ENCODE measurements at places on chromosomes 12 and 14.

- DNase-seq, result no peak
Measured at GRCh38 chr12:5480938-5481303, 49.0 kb downstream of the NTF3 start.

- no peak for DNase-seq
Measured at GRCh38 chr14:68814238-68814538, 21.3 kb upstream of the ZFP36L1 start.

GRCh38 chr14:73438993-73439392, 19.4 kb downstream of the NUMB start:
- no peak for DNase-seq

DNA sequence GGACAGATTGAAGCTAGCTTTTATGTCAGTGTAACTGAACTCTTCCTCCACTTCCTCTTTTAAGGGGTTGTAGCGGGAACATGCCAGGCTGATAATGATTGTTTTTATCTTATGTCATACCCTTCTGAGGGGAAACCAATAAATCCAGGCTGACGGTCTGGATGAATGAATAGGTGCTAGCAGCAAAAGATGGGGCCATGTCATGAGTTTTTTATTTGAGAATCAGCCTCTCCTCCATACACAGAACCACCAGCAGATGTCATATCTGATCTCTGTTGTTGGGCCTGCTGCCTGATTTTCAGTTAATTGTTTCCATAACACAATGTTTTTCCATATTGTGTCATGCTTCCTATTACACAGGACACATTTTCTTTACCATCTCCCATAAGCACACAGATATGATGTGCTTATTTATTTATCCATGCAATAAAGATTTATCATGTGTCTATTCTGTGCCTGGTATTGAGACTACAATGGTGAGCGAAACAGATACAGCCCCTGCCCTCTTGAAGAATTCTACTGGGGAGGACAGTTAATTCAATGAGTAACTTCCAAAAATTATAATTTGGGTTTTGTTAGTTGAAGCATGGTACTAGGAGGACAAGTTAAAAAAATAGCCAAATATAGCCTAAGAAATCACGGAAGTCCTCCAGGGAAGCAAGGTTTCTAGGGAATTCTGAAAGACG, 33.6 kb upstream of the CRY1 start:
- no peak for DNase-seq

GRCh38 chr14:72904218-72904617, 10.3 kb upstream of the DPF3 start:
- no peak for DNase-seq

DNA sequence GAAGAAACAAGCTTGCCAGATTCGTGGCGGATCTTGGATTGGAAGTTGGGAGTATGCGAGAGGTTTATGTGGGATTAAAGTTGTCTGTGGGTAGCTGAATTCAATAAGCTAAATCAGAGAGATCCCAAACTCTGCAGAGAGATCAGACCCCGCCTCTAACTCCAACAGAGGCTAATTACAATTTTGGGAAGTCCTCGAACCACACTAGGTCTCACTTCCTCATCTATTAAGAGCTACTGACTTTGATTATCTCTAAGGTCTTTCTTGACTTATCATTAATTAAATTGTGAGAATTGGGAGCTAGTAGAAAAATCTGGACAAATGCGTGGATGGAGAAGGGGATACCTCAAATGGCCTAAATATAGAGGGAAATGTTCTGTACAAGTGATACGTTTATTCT, 9.1 kb downstream of the NTF3 start:
- no peak for DNase-seq

DNA sequence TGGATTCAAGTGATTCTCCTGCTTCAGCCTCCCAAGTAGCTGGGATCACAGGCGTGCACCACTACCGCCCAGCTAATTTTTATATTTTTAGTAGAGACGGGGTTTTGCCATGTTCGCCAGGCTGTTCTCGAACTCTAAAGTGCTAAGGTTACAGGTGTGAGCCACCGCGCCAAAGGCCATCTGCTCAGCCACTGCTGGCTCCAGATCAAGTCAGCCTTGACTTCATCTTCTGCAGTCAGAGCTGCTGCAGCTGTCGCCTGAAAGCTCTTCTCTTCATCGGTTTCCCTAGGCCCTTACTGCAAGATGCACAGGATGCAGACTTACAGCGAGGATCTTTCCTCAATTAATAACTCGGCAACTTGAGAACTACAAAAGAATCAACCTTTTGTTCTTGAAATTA, 66.8 kb downstream of the CLIP1 start:
- DNase-seq, result no peak

DNA sequence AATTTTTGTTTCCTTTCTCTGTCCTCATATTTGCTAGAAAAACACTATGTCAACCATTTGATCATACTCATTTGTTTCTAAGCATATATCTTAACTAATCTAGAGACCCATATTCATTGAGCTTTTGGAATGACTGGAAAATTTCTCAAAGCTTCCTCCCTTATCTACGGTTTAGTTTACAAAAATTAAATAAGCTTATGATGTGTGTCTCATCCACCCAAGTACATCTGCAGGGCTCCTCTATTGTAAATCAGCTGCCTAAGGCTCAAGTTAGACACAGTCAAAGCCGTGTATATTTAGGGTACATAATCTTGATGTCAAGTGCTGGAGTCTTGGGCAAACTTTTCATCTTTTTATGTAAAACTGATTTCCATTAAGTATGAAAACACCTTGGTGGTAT, 370.5 kb downstream of the DIO2 start:
- no peak for DNase-seq

- DNase-seq, result no peak
Measured at GRCh38 chr12:103933237-103933636, 3.0 kb downstream of the HSP90B1 start.

- DNase-seq, result no peak
Measured at GRCh38 chr14:65042296-65042695, 55.6 kb downstream of the FNTB start.

DNA sequence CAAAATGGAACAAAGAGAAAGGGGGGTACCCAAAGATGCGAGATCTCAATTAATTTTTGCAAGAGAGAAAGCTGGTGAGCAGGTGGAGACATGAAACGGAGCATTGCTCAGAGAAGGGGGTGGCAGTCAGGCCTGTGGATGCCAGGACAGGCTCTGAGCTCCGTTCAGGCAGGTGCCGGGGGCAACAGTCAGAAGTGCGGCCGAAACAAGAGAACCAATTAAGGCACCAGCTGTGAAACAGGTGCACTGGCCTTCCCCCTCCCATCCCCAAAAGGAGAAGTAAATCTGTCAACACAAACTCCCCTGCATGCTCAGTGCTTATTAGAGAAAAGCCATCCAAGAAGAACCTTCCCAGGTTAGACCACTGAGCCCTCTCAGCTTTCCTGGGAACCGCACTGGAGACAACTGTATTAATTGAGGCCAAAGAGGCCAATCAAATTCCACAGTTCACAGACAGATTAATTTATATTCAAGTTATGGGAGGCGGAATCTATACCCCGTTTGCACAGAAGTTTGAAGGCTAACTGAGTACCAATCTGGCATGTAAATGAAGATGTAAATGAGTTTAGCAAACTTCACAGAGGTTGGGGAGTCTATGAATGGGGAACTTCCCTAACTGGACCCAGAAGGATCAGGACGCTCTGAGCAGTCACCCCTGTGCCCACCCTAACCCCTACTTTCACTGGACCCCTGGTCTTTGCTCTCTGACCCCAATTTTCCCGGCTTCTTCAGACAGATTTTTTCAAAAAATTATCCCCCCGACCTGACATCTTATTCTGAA, 20.9 kb downstream of the OAS2 start:
- no peak for DNase-seq

- DNase-seq, result no peak
Measured at GRCh38 chr14:101891471-101891870, 72.9 kb upstream of the DYNC1H1 start.

- no peak for DNase-seq
Measured at GRCh38 chr14:41521891-41522290, 84.8 kb upstream of the LRFN5 start.

DNA sequence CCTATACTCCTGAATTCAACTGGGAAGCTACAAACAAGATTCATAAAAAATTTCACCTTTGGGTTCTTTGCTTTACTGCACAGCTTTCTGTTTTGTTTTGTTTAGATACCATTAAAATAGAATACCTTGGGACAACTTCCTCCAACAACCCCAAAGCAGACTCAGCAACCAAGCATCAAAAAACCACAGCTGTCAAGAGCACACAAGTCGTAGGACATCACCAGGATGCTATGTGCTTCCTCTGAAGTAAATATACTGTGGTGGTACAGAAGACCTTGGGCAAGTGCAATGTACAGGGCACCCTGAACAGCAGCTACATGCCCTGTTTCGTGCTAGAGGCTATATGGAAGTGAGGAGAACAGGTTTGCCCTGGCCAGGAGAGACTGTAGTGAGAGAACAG, 359.3 kb downstream of the BCL11B start:
- DNase-seq, result no peak

GRCh38 chr12:90030726-90031125, 322.1 kb upstream of the ATP2B1 start:
- no peak for DNase-seq

GRCh38 chr14:68554231-68554630, 238.6 kb downstream of the ZFP36L1 start:
- DNase-seq, result no peak

Measured in cortex of kidney (tissue), 1 donor.